Fibroblast of pulmonary artery (primary cell): ENCODE measurements at places on chromosomes 7 and 10.
A peak's percentile ranks its signal among the peaks of the same experiment; 100 is the strongest.

GRCh38 chr7:100539436-100540006 is 518 bp downstream of the AGFG2 start:
- no peak for DNase-seq

GRCh38 chr10:89981891-89982290 is 280.5 kb downstream of the KIF20B start:
- DNase-seq: peak; percentile 28

DNA sequence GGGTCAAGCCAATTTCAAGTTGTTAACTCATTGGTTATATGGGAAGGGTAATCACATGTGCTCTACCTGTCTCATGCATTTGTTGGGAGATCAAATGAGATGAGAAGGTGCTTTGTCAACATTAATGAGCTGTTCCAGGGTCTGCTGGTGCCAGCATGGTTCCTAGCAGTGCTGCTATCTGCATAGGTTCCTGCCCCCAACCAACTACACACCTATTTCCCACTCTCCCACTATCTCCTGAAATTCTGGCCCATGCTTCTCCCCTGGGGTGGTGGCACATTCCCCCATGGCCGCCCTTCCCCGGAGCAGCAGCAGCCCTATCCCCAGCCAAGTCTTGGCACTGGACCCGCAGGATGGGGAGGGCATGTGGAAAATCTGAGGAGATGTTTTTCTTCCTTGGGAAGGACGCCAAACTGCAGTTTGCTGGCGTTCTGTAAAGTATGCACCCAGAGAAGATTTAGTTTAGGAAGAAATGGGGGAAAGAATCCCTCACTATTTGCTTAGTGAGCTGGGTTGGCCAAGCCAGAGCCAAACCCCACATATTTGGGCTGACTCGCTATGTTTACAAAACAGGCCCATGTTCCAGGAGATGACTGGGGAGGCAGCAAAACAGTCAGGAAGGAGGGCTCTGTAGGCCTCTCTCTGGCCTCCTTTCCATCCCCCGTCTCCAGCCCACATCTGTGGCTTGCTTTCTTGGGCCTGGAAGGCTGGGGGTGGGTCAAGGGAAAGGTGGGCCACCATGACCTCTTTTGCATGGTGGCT is 42.5 kb downstream of the PPP1R3C start:
- peak; percentile 88 for DNase-seq

- no peak for DNase-seq
Measured at GRCh38 chr7:23293500-23294073, 5.6 kb upstream of the MALSU1 start.

DNA sequence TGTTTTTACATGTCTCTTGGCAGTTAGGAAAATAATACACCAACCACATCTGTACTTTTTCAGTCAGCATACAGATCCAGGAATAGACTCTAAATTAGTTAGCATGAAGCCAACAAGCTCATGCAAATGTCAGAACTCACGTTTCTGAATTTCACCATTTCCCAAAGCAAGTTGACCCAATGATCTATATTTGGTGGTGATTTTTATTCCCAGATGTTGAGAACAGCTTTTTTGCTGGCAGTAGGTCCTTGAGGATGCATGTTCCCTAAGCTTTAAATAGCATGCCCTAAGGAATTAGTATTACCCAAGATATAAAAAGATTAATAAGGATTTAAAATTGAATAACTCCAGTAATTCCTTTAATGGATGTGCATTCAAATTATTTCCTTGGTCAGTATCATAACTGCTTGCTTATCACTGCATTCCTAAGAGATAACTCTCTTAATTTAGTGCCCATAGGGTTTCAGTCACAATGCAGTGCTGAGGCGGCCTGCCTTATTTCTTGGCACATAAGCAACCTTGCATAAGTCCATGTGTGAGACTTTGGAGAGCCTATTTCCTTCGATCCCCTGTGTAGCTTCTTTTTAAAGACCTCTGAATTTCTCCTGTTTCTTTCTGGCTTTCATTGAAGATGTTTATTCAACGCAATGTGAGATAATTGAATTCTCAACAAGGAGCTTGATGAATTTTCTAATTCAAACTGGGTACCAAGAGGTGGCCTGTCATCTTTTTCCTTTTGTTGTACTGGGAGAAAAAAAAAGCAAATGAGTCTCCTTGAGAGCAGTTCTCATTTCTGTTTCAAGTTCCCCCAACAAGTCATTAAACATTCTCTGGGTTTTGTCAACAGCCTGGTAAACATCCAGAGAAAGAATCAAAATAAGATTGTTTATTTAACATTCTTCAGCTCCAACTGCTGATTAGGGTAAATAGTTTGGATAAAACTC is 135.3 kb upstream of the MEOX2 start:
- peak; percentile 53 for DNase-seq

- peak; percentile 85 for DNase-seq
Measured at GRCh38 chr10:74056050-74056818, 58.3 kb downstream of the VCL start.

DNA sequence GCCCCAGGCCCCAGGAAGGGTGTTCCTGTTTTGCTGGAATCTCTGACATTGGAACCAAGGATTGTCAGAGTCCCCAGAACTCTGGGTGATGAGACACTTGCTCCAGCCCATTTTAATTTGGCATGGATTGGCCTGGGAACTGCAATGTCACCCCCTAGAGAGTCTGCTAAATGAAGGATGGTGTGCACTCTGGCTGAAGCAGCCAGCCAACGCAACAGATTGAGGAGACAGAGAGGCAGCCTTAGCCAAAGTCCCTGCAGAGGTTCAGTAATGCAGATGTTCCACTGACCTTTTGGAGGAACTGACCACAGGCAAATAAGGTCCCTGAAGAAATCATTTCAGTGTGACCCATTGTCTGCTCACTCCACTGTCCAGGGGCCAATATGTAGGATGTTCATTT is 13.4 kb downstream of the LRRC18 start:
- no peak for DNase-seq

- no peak for DNase-seq
Measured at GRCh38 chr10:119526621-119527592, 15.6 kb downstream of the RGS10 start.

DNA sequence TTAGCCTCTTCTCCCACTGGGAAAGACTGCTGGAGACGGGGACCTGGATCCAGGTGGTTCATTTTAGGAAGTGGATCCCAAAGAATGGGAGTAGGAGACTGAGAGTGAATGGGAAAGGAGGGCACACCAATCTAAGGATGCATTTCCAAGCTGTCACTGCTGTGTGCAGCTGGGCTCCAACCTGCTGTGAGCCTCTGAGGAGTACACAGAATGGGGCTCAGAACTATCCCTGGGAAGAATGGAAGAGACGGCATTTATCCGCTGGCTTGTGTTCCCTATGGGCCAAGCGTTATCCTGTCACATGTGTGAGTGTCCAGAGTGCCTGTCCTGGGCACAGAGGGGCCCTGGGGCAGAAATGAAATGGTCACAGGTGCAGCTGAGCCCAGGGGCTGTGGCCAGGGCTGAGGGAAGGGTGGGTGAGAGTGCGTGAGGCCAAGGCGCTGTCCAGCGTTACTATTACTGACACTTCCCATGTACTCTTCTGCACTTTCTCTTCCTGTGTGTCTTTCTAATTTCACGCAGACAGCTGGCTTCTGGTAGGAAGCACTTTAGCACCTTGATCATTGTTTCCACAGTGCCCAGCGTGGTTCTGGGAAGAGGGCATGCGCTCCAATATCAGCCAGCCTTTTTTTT is 35.4 kb upstream of the PODXL start:
- DNase-seq: no peak

DNA sequence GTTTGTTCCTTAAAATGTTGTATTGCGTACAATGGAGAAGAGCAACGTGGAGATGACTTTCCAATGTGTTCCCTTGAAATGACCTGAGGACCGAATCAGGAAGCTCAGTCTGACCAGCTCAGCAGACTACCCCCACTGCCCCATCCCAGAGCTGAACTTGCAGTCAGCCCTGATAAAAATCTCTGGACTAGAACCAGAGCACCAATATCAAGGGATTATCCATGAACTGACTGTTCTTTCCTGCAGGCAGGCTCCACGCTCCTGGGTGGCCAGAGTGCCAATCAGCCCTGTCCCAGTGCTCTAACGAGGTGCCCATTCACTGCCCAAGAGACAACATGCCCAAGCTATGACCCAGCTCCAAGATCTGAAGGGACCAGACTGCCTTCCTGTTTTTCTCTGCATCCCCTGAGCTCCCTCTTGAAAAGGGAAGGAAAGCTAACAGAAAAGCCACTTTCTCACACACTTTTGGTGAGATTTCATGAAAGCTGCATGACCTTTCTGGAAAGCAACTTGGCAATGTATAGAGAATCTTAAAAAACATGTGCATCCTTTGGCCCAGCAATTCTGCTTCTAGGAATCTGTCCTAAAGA is 130.2 kb downstream of the KCNMA1 start:
- no peak for DNase-seq

DNA sequence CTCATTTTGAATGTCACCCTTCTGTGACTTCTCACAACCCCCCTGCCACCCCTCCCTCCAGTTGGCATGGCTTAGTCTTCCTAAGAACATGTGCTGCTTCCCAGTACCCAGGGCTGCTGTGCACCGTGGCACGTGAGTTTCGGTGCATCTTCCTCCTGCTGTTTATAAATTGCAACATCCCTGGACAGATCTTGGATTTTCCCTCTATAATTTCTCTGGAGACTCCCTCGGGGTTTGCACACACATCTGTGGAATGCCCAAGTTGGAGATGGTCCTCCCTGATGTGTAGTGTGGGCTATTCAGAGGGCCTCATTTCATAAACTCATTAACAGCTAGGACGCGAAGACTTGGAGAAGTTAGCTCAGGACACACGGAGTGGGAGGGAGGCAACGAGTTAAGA is 52.9 kb downstream of the IKZF1 start:
- no peak for DNase-seq

DNA sequence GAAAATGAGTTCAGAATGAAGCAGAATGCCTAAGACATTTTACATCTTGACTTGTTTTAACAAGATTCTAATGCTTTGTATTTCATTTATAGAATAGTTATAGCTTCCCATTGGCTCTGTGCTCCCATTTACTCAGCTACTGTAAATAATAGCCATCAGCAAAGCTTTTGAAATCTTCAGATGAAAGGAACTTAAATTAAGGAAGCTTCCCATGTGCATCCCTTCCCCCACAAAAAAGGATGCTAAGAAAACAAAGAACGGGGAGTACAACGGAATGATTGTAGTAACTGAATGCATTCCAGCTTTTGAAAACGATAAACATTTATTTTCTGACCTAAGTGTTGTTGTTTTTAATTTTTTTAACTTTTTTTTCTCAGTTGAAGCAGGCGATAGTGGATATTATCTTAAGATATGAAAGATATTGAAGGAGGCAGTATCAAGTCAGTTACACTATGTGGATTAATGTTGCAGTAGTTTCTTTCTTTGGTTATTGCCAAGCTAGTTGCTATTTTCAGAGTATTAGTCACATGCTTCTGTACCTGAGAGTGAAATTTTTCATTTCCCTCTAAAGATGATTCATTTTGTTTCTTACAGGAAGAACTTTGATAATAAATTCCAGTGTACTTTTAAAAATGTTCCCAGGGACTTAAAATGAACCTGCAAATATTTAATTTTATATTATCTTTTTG is 129.2 kb downstream of the KCND2 start:
- DNase-seq: peak; percentile 40

DNA sequence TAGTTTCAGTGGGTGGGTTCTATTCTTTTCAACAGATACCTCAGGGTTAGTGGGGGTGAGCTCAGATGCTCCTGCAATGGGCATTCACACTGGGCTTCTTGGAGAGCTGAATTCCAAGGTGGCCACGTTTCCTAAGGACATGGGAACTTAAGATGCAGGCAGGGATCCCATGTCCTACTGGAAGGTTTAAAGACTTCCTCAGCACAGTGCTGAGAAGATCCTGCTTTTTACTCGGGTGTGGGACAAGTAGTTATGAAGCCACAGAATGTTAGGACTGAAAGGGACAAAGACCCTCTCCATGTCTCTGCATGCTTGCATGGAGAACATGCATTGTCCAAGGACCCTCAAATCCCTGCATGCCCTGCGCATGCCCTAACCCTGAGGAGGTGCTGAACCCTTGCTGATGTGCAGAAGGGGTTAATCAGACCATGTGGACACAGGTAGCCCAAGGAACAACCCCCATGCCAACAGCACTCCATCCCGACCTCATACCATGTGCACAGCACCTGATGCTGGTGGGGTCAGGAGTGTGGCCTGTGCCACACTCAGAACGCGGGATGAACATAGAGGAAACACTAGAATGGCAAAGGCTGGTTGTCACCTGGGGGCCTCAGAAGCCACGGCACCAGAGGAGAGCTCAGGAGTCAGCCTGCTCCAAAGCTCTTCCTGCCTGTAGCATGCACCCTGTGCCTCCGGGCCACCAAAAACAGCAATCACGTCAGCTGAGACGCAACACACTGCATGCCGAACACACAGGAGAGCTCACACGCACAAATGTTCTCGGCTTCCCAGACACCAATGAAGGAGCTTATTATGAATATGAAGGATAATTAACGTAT is 15.2 kb downstream of the IL2RA start:
- no peak for DNase-seq

GRCh38 chr7:42453931-42454361 is 216.9 kb upstream of the GLI3 start:
- DNase-seq: no peak

- no peak for DNase-seq
Measured at GRCh38 chr7:42227936-42228591, 8.9 kb downstream of the GLI3 start.

GRCh38 chr7:16753102-16753931 is at the start of gene TSPAN13:
TSS of gene TSPAN13 (plus strand) at chr7:16753755. CDS start at chr7:16753968, 213 bp downstream.
- peak; percentile 70 for DNase-seq

DNA sequence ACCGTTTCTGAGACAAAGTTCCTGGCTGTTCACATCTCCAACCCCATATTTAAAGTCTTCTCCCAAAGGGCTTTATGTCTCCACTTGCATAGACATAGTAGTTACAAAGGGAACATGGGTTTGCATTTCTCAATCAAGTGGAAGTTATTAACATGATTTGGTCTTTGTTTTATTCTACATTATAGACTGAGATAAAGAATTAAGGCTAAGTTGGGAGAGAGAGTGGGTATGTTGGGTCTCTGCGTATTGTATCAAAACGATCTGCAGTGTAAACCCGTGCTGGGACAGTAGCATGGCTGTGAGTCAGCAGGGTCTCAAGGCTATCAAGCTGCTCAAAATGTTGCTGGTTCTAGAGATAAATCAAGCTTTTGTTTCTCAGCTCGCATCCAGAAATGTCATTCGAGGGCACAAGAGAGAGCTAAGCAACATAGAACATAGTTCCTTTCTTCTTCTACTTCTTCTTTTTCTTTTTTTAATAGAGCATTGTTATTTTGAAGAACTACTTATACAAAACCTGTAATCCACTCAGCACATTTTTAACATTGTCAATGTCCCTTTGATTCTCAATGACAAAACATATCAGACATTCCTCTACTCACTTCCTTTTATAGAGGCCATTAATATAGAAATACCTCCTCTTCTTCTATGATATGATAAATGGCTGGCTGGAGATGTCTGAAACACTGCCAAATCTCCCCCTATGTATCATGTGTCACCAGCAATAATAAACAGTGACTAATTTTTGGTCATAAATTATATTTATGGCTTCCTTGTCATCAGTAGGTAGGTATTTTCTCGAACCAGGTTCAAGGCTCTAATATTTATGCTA is 34.5 kb upstream of the RHOBTB1 start:
- DNase-seq: peak; percentile 23

DNA sequence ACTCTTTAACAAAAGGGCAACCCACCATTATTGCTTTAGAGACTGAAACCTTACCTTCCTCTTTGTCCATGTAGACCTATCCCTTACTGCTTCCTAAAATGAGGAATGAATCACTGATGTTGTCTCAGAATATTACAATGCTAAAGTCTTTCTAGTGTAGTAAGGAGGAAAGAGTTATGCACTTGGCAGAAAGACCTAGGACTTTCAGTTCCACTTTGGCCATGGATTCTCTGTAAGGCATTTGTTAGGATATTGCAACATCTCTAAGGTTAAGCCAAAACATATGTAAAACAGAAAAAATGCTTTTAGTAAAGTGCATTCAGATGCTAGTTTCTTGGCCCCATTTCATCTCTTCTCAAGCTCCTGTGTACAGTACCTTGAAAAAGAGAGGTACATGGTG is 230.9 kb downstream of the PARD3 start:
- DNase-seq: peak; percentile 95
